Bronchial epithelial cell (primary cell): ENCODE measurements at places on chromosomes 5 and 9. TPM values are rescaled to one million over a fixed set of nuclear protein-coding genes. Genes with fewer than 3 reads are reported as not detected.

Gene GMCL2
- total RNA-seq = not detected in 2 replicates

Gene NNT
- total RNA-seq = 29.7 and 32.9 TPM in 2 replicates

Gene FUT7
- not detected in 2 replicates for total RNA-seq

Gene PCDHB2
- 0.26 and 1.1 TPM in 2 replicates for total RNA-seq

Gene BHMT2
- total RNA-seq = not detected in 2 replicates

Gene PCDHB15
- under 0.01 and 0.51 TPM in 2 replicates for total RNA-seq

Gene NMUR2
- total RNA-seq = not detected in 2 replicates

Gene LRRTM2
- total RNA-seq = not detected in 2 replicates

Gene C9orf50
- total RNA-seq = not detected in 2 replicates

Gene SV2C
- total RNA-seq = not detected in 2 replicates

Gene ADAMTS2
- total RNA-seq = under 0.01 and 0.26 TPM in 2 replicates
